ENCODE measurements at places on chromosomes 7 and 10. TPM values are rescaled to one million over a fixed set of nuclear protein-coding genes. Genes with fewer than 3 reads are reported as not detected.

DNA sequence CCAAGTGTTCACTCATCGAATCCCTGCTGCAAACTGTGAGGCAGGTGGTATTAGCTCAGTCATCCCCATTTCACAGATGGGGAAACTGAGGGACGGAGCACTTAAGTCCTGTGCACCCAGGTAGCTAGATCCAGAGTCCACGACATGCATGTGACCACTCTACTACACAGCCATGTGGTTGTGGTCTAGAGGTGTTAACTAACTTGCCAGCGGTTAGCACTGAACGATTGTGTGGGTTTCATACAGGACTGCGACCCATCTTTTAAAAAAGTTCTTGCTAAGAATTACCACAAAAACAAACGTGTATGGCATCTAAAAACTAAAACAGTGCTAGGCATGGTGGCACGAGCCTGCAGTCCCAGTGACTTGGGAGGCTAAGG, 16.1 kb upstream of the ABCC2 start:
- H3K27me3 ChIP-seq: no peaks in the 10 kb centered on the region
- H3K4me1 ChIP-seq: no peaks in the 10 kb centered on the region
- H3K36me3 ChIP-seq: no peaks in the 10 kb centered on the region
- DNase-seq: no peak

Gene SEMA4G
- total RNA-seq: 3.5 TPM

Gene CRYGN
- total RNA-seq: 0.35 TPM

Gene SPDYE5
- not detected for total RNA-seq

DNA sequence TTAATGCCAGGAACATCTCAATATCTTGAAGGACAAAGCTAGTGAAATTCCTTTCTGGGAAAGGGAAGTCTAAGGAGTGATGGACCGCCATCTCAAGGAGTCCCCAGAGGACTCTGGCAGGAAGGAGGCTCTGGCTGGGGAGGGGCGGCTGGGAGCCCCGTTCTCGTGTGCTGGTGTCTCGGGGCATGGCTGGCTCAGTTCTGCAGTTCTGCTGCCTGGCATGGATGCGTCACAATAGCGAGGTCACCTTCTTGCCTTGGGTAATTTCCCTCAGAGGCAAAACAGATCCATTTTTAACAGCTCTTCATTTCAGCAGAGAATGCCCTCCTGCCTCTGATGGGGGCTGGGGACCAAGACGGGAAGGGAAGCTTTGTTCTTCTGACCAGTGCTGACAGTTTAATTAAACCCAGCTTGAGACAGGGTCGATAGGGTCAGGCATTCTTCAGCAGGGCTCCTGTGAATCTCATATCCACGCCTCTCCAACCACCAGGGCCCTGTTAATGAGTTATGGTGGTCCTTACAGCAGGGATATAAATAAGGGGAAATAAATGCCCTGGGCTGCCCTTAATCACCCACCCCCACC, 35.7 kb downstream of the SLIT1 start:
- H3K36me3 ChIP-seq: no peaks in the 10 kb centered on the region
- no peak overlapping the region for H3K4me3 ChIP-seq
- H3K27ac ChIP-seq: no peak overlapping the region
- DNase-seq: no peak
- H3K4me1 ChIP-seq: no peaks in the 10 kb centered on the region

Gene MRC1
- 73.4 TPM for total RNA-seq

Gene MALRD1
- total RNA-seq: 0.92 TPM

DNA sequence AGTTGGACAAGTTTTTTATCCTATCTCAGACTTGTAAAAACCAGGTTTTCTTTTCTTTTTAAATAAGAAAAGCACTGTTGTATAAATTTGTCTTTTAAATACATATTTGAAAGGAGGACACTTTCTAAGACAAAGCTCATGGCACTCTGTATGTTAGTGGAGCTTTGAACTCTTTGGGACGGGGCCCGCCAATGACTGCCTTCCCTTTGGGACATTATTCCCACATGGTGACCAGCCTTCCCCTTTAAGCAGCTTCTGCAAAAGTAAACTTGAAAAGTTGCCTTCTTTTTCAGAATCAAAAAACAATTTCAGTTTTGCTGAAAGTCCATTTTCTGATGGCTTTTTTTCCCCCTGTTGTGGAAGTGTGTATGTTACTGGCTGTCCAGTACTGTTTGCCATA, 1.8 kb downstream of the CUX1 start:
- no peak for DNase-seq
- no peaks in the 10 kb centered on the region for H3K27me3 ChIP-seq
- H3K4me3 ChIP-seq: peak overlapping the region; percentile 89
- H3K36me3 ChIP-seq: no peaks in the 10 kb centered on the region
- H3K4me1 ChIP-seq: peaks cover 55% of the 10 kb centered on the region

- H3K4me3 ChIP-seq: peak within 1 kb of the TSS; percentile 90
- peaks cover 22% of the 10 kb centered on the region for H3K4me1 ChIP-seq
- no peaks in the 10 kb centered on the region for H3K27me3 ChIP-seq
- no peaks in the 10 kb centered on the region for H3K36me3 ChIP-seq
- no peak within 1 kb of the TSS for H3K27ac ChIP-seq
- DNase-seq: no peak
Measured at GRCh38 chr10:68560186-68560942, at the start of gene TET1. TET1 (plus strand) TSS chr10:68560337; CDS start chr10:68572339, 12,002 bp downstream.

Gene CRTAC1
- 4.3 TPM for total RNA-seq

- H3K4me3 ChIP-seq: no peak overlapping the region
- no peaks in the 10 kb centered on the region for H3K27me3 ChIP-seq
- H3K27ac ChIP-seq: no peak overlapping the region
- H3K4me1 ChIP-seq: no peaks in the 10 kb centered on the region
Measured at GRCh38 chr7:35565927-35566326, 129.0 kb downstream of the HERPUD2 start.

- peak overlapping the region; percentile 28 for H3K27ac ChIP-seq
- no peak for DNase-seq
- H3K27me3 ChIP-seq: peaks cover 38% of the 10 kb centered on the region
- H3K36me3 ChIP-seq: no peaks in the 10 kb centered on the region
Measured at GRCh38 chr10:8042721-8043568, 11.5 kb upstream of the GATA3 start.

Gene ANKRD1
- 6.6 TPM for total RNA-seq

DNA sequence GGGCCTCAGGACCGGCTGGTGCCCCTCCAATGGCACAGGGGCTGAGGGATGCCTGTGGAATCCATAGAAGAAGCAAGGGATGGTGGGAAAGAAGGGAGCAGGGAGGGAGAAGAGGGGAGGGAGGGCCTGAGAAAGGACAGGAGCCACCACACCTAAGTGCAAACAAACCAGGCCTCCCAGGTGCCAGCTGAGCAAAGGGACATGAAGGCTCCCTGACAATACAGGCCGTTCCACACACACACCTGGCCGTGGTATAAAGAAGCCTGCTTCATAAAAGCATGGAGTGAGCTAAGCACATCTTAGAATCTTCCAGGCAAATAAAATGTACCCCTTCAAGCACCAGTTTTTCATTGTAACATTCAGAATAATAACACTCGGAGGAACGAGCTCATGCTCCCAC, 54.0 kb downstream of the OAT start:
- no peaks in the 10 kb centered on the region for H3K27me3 ChIP-seq
- H3K36me3 ChIP-seq: no peaks in the 10 kb centered on the region
- no peak for DNase-seq
- H3K4me1 ChIP-seq: no peaks in the 10 kb centered on the region

Data from thoracic aorta (tissue), 2 donors.